ENCODE measurements at places on chromosomes 11 and 22.

DNA sequence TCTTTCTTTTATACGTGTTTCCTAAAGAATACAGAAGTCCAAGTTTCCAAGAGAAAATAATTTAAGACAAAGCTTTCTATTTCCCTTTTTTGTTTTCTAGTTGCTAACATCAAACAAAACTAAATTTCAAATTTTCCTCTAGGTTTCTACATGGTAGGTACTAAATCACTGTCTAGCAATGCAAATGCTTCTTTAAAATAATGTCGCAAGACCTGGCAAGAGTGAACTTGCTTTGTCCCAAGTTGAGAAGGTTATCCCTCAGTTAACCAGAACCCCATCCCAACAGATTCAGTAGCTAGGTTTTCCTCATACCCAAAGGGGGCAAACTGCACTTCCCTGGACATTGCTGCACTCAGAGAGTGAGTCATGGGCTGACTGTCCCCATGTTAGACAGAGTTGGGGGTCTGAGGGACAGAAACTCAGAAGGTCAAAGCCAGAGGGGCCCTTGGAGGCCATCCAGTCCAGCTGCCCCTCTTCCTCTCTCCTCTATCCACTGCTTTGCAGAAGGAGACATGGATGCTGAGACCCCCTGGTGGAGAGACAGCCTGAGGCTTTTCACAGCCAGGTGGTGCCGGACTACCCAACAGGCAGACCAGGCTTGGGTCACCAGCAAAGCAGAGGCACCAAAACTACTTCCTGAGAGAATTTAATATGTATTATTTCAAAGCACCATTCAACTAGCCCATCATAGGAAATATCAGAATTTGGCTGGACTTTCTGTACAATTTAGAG lies 23.1 kb downstream of the OR2AT4 start:
- no peak for DNase-seq

GRCh38 chr11:2401436-2401984 lies 960 bp downstream of the TSSC4 start:
- DNase-seq: no peak

DNA sequence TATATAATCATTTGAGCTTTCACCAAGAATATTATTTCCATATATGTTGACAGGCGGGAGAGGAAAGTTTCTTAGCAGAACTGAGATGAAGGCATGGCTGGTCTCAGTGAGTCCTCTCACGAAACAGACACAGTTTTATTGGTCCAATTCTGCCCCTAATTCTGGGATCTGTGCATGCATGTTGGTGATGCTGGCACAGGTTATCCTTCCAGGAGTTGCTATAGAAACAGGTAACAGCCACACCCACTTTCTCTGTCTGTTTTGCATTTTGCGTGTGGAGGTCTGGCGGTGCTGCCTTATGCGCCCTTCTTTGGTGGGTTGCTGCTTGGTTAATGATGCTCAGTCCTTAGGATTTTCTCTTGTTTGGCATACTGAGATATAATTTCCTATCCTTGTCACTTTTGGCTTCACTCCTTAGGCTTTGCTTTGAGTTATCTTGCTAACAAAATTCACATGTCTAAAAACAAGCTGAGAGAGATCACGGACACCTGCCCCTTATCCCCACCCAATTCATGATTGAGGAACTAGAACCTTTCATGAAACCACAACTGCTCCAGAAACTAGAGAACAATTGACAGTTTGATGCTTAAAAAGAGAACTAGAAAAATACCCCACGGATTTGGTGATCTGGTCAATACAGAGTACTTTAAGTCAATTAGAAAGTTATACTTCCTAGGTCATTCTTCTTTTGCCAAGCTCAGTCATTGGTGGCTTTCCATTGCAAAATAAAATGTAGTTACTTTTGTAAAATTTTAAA lies 189.3 kb downstream of the FAT3 start:
- no peak for DNase-seq

DNA sequence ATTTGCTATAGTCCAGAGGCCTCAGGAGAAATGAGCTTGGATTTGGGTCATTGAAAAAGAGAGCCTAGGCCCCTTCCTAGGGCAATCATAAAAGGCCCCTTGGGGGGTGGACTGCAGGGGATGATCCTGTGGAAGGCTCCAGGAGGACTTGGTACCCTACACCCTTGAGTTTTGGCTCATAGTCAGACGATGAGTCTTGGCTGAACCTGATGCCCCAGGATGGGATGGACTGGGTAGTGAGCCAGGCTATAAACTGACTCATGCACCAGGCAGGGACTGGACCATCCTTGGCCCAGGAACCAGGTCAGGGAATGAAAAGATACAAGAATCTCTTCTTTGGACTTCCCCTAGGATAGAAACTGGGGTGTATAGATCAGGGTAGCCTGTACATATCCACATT lies 54.2 kb downstream of the NAV2 start:
- no peak for DNase-seq

Data from left renal pelvis (tissue), 4 donors.